Kidney (tissue), 22 donors: ENCODE measurements at places on chromosomes 5 and 9. TPM values are rescaled to one million over a fixed set of nuclear protein-coding genes. Genes with fewer than 3 reads are reported as not detected.

DNA sequence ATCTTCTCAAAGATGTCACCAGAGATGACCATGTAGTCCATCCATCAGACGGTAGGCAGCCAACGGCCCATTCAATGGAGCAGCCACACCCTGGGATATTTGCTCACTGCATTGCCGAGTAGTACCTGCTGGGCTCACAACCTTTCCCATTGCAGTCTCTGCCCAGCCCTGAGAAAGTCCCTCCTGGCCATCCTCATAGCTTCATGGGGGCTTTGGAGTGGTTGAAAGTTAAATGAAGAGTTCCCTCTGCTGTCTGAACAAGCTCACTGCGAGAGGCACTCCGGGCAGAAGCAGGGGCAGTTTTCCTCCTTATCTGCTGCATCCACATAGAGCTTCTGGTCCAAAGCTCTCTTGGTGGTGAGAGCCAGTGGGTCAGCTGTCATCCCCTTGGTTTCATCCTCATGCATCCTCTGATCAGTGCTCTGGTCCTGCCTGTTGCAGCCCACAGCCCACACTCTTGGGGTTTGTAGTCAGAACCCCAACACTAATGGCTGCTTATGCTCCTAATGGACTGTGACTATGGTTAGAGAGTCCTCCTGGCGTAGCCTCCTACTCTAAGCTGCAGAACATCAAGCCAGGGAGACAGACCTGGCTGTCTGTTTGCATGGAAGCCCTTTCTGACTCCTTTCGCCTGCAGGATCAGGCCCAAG lies 23.3 kb downstream of the TNFSF8 start:
- peak; percentile 44 for DNase-seq

DNA sequence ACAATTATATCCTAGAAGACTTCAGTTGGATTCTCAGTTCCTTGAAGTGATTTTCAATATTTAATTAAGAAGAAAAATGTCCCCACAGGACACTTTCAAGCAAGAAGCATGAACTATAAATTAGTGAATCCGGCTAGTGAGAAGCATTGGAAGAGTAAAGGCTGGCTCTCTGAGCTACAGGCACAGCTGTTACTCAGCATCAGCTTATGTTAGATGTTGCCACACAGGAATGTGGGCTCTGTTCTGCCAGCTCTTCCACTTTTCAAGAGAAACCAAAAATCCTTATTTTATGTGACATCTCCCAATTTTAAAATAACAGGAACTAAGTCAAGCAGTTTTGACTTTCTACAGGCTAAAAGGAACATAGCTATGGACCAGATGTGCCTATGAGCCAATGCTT lies 14.9 kb downstream of the ZNF474 start:
- DNase-seq: no peak

- no peak for DNase-seq
Measured at GRCh38 chr5:126189862-126190261, 233.3 kb upstream of the GRAMD2B start.

- no peak for DNase-seq
Measured at GRCh38 chr5:112581811-112582320, 155.8 kb upstream of the APC start.

GRCh38 chr9:112063151-112063550 lies 111.9 kb downstream of the SUSD1 start:
- DNase-seq: no peak

DNA sequence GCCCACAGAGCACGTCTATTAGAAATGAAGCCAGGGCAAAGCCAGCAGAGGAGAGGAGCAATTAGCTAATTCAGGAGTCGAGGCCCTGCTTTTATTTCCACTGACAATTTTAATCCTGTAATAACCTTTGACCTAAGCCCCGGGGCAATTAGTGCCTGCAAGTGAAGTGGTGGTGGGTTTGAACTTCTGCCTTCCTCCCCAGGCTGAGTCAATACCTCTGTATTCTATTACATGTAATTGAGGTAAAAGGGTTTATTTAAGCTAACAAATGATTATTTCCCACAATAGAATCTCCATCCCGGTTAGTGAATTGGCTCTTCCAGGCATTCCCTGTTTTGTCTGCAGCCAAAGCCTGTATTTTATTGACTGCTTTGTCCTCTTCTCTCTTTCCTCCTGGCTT lies 49.9 kb downstream of the FGF18 start:
- no peak for DNase-seq

The TMEM174 gene
- polyA plus RNA-seq: 59.0 TPM

The ADGRD2 gene
- polyA plus RNA-seq: not detected

The BNC2 gene
- 5.4 TPM for polyA plus RNA-seq

The NOXA1 gene
- polyA plus RNA-seq: 19.1 TPM
